HL-60 (cell line): ENCODE measurements at places on chromosomes 4 and X.

DNA sequence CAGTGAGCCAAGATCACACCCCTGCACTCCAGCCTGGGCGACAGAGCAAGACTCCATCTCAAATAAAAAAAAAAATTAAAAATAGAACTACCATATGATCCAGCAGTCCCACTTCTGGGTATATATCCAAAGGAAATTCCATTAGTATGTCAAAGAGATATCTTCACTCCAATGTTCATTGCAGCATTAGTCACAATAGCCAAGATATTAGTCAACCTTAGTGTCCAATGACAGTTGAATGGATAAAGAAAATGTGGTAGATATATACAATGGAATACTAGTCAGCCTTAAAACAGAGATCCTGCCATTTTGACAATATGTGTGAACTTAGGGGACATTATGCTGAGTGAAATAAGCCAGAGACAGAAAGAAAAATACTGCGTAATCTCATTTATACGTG lies 49.4 kb downstream of the C4orf46 start:
- no peak for DNase-seq

GRCh38 chr4:112648263-112649054 lies 11.5 kb downstream of the LARP7 start:
- DNase-seq, result no peak

- DNase-seq, result no peak
Observed at GRCh38 chr4:41657561-41657960, 91.0 kb downstream of the PHOX2B start.

- no peak for DNase-seq
Observed at GRCh38 chrX:131881194-131881593, 141.9 kb upstream of the STK26 start.

- DNase-seq, result no peak
Observed at GRCh38 chrX:104568304-104568915, 2.4 kb downstream of the IL1RAPL2 start.

DNA sequence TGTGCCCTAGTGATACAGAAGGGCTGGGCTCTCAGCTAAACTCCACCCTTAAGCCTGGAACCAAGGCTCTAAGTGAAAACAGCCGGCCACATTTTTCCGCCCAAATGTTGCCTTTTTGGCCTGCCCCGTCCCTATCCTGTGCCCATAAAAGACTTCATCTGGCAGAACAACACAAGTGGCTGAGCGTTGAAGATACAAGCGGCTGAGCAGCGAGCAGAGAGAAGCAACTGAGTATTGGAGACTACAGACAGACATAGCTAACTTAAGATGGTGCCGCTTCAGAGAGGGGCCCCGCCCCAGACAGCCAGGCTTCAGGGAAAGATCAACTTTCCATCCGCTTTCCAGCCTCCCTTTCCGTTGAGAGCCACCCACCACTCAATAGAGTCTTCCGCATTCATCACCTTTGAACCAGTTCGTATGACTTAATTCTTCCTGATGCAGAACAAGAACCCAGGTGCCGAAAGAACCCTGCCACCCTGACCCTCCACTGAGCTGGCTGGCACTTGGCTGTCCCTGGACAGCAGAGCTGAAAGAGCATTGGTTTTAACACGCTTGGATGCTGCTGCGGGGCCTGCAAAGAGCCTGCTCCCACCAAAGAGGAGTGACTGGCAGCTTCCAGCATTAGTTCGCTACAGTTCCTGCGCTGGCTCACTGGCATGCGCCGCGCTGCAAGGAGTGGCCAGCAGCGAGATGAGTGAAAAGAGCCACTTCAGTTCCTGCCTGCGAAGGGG lies 853.2 kb upstream of the INTU start:
- DNase-seq, result no peak

GRCh38 chr4:74367656-74368290 lies 2.8 kb downstream of the EREG start:
- DNase-seq, result no peak

GRCh38 chr4:17066972-17067371 lies 168.5 kb upstream of the LDB2 start:
- no peak for DNase-seq

GRCh38 chrX:53305996-53306937 lies 24.9 kb upstream of the IQSEC2 start:
- no peak for DNase-seq

DNA sequence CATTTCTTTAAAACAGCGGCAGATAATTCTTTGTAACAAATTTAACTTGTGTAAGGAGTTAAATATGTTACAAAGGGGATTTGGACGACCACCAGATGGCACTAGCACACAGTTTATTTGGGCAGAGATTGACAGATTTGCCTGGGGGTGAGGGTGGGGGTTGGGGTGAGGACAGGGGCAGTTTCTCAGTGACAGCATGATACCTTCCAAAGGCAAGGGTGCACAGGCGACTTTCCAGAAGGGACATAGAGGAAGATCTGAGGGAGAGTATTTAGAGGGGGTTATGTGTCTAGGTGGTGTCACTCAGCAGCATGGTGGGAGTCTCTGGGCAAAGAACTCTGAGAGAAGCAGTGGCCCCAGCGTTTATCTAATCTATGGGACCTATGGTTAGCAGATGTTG lies 9.6 kb upstream of the TMA16 start:
- no peak for DNase-seq

DNA sequence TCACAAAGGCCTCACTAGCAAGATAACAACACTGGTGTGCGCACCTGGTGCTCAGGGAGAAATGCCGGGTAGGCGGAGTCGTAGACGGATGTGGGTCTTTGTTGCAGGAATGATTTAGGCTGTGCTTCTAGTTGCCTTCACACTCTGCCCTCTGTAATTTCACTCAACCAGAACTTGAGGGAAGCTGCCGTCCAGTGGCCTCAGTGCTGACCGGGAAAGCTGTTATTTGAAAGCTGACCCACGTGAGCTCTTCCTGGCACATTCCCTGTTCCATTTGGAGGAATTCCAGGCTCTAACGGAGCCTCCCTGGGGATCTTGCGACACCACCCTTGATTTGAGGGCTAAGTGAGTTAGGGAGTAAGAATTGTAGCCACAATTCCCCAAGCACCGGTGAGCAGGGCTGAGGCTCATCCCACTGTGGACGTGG lies 15.9 kb downstream of the SH3TC1 start:
- DNase-seq, result no peak

- no peak for DNase-seq
Observed at GRCh38 chr4:52822972-52823701, 39.0 kb upstream of the RASL11B start.

- DNase-seq, result no peak
Observed at GRCh38 chr4:168019019-168019651, 73.2 kb upstream of the ANXA10 start.

GRCh38 chr4:66602622-66603021 lies 932.3 kb upstream of the EPHA5 start:
- DNase-seq, result no peak

GRCh38 chr4:89269121-89269666 lies 38.4 kb downstream of the GPRIN3 start:
- DNase-seq, result no peak

GRCh38 chr4:113684534-113685091 lies 76.9 kb downstream of the CAMK2D start:
- DNase-seq, result no peak

GRCh38 chrX:56792270-56793111 lies 63.4 kb downstream of the NBDY start:
- DNase-seq, result no peak

- DNase-seq, result no peak
Observed at GRCh38 chr4:30718021-30718542, 2.1 kb upstream of the PCDH7 start.

DNA sequence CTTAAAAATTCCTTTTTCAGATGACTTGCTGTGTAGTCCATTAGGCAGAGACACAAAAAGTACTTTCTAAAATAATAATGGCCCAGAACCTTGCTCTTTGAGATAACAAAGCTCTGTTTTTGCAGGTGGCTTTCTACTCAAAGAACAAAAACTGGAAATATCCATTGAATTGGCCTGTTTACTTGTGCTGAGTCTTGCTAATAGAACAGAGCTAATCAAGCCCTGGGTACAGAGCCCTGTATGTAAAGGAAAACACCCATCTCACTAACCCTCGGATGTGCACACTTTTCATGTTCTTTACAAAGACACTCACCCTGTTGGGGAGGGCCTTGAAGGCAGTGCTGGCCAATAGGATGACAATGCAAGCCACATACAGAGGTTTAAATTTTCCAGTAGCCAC lies 27.0 kb upstream of the LNX1 start:
- no peak for DNase-seq

DNA sequence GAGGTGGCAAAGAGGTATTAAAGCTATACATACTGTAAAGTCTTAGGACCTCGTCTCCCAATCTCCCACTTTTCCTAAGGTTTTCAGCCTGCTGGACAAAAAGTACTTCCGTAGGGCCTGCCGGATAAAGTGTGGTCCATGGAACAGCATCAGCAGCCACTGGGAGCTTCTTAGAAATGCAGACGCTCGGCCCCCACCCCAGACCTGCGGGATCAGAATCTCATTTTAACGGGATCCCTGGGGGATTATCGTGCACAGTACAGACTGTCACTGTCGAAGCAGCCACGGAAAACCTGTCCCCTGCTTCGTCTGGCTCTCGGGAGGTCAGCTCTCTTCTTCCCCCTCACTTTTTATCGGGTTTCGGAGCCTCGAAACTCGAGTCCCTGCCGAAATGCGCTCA lies 802 bp downstream of the ADGRG2 start:
- no peak for DNase-seq

GRCh38 chr4:79199743-79200142 lies 126.1 kb downstream of the NAA11 start:
- no peak for DNase-seq

DNA sequence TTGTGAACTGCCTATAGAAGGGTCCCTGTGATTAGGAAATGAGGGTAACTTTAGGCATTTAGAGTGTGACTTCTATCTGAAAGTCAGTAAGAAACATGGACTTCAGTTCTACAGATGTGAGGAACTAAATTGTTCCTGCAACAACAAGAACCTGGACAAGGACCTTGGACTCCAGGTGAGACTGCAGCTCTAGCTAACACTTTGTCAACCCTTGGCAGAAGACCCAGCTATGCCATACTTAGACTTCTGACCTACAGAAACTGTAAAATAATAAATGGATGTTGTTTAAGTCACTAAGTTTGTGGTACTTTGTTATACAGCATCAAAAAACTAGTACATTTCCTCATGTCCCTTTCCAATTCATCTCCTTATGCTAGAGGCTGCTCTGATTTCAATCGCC lies 580.8 kb downstream of the IQCM start:
- no peak for DNase-seq

GRCh38 chr4:107449611-107450369 lies 270.2 kb downstream of the PAPSS1 start:
- DNase-seq, result no peak

DNA sequence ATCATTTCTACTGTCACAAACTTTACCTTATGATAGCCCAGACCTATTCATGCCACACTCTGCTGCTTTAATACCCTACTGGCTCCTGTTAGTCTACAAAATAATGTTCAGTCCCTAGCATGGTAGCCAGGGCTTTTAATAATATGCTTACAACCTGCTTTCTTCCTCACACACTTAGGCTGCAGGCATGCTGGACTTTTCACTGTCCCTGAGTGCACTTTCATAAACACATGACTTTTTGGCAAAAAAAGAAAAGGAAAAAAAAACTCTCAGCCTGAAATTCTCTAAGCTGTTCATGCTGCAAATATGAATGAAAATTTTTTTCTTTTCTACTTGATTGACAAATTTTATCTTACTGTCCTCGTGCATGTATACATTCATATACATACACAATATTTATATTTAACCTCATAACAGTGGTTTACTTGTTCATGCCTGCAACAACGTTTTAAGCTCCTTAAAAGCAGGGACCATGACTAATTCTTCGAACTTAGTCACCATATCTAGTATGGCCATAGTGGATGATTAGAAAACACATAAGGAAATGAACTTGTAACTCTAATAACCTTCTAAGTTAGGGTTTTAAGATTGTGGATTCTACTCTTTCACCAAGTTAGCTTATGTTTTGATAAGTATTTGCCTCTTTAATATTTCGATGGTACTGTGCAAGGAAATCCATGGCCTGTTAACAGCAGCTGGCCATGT lies 229.5 kb downstream of the SPCS3 start:
- no peak for DNase-seq

- DNase-seq, result no peak
Observed at GRCh38 chr4:158871335-158871724, 102.5 kb downstream of the FNIP2 start.

DNA sequence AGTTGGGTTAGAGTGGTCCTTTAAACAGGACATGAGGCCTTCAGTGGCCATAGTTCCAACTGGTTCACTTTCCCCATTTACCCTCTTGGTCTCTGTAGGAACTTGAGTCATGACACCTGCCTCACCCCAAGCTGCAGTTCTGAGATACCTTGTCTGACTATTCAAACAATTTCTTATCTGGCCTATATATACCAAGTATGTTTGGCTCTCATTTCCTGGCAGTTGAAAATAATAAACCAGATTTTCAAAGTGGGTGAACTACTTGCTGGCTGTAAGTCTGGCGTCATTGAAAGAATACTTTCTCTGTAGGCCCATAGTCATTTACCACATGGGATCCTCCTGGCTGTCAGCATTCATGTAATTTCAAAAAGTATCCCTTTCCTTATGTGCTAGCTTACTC lies 228.8 kb downstream of the SHROOM3 start:
- DNase-seq, result no peak

GRCh38 chr4:167787231-167787630 lies 305.1 kb upstream of the ANXA10 start:
- no peak for DNase-seq

DNA sequence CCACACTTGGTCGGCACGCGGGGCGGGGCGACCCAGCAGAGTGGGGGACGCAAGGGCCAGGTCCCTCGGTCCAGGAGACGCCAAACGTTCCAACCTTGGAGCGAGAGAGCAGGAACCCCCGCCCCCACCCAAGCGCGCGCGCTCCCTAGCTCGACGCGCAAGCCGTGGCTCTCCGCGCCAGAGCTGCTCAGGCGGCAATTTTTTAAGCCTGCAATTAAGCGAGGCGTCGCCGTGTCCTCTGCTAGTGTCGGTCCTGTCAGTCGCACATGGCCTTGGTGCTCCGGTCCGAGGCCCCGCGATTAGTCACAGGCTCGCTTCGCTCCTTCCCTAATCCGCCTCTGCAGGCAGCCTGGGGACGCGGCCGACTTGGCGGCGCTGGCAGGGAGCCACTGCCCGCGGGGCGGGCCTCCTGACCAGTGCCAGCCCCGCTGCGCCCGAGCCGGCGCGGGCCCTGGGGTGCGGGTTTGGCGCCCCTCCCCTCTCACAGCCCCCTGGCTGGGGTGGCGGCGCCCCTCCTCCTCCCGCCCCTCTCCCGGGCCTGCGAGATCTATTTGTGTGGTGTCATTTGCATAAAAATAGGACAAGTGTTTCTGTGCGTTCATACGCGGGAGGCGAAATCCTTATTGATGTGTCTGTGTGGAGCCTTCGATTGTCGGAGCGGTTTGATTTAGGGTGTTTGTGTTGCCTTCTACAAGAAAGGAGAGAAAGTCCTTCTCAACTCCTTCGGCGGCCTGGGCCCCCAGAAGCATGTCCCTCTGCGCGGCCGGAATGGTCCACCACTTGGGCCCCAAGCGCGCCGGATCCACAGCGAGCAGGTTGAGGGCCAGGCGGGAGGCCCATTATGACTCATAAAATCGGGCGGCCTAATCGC lies 9.8 kb upstream of the BCOR start:
- DNase-seq, result no peak

- DNase-seq, result no peak
Observed at GRCh38 chr4:19983072-19983471, 268.6 kb upstream of the SLIT2 start.
